OCI-LY7 (cell line): ENCODE measurements at places on chromosomes 4 and X.

DNA sequence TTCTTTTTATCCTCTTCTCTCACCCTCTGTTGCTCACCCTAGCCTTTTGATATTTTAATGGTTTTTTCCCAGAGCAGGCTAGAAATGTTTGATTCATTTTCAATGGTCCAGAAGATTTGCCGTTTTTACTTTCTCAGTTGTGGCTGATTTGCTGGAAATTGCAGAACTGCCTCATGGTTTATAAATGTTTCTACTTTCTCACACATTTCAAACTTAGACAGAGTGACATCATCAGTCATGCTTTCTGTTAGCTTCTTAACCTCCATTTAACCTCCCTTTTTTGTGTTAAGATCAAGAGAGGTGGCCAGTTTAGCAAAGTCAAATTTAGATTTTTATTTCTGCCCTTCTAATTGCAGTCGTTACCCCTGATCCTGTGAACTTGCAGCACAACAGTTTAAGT is 8.7 kb downstream of the RXFP1 start:
- DNase-seq = no peak

DNA sequence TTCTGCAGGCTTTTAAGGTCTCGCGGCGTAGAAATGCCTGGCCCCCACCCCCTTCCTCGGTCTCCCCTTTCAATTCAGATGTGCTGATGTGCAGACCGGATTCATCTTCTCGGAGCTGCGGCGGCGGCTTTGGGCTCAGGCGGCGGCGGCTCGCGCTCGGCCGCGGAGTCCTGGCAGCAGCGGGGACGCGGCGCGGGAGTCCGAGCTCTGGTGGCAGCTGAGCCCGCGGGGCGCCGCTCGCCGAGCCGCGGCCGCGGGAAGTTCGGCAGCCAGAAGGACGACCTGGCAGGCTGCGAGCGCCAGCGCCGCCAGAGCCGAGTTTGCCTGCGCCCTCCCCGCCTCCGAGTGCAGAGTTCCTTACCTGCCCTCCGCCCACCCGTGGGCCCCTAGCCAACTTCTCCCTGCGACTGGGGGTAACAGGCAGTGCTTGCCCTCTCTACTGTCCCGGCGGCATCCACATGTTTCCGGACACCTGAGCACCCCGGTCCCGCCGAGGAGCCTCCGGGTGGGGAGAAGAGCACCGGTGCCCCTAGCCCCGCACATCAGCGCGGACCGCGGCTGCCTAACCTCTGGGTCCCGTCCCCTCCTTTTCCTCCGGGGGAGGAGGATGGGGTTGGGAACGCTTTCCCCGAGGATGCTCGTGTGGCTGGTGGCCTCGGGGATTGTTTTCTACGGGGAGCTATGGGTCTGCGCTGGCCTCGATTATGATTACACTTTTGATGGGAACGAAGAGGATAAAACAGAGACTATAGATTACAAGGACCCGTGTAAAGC is 448 bp downstream of the TLL1 start:
- DNase-seq = no peak

- no peak for DNase-seq
Observed at GRCh38 chr4:118833192-118833820, 2.6 kb downstream of the SEC24D start.

- DNase-seq = peak; percentile 43
Observed at GRCh38 chrX:74382613-74383012, 38.7 kb upstream of the SLC16A2 start.

GRCh38 chr4:181083757-181084361 is 1159.3 kb upstream of the TENM3 start:
- DNase-seq = no peak

DNA sequence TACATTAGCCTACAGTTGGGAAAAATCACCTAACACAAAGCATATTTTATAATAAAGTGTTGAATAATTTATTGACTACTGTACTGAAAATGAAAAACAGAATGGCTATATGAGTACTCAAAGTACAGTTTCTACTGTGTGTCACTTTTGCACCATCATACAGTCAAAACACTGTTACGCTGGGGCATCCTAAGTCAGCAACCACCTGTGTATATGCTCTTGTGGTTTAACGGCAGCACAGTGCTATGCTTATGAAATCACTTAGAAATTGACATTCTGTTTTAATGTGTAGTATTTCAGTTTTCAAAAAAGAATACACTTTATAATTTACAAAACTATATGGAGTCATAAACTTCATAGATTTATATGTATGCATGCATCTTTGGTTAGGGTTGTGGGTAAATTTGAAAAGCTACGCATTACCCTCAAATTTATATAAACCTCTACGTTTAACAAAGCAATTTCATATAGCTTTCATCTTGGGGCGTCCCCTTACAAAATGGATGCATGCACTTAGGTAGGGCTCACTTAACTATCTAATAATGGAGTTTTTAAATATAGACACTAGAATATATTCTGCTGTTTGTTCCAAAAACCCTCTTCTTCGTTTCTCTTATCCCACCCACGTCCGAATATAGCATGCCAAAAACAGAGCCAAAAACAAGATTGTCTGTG is 690 bp upstream of the NEIL3 start:
- peak; percentile 8 for DNase-seq

DNA sequence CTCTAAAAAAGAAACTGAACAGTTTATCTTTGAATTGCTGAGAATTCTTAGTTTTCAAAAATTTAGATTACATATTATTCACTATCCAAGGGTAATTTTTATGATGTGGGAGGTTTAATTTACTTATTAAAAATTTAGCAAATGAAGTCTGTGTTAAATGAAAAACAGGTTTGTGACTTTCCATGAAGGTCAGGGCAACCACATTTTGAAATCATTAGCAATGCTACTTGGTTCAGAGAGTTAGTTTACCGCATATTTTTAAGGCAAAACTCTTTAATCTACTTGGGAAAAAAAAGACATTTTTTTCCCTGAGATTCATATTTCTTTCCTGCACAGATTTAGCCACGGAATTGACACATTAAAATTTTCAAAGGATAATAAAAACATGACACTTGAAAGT is 37.3 kb upstream of the PRSS12 start:
- no peak for DNase-seq

- DNase-seq = no peak
Observed at GRCh38 chr4:118099106-118099505, 64.8 kb downstream of the NDST3 start.

GRCh38 chrX:1323315-1323714 is 13.3 kb upstream of the IL3RA start:
- peak; percentile 79 for DNase-seq

GRCh38 chr4:18571301-18571761 is 549.8 kb upstream of the LCORL start:
- no peak for DNase-seq

GRCh38 chr4:119209077-119209476 is 3.4 kb upstream of the USP53 start:
- no peak for DNase-seq

DNA sequence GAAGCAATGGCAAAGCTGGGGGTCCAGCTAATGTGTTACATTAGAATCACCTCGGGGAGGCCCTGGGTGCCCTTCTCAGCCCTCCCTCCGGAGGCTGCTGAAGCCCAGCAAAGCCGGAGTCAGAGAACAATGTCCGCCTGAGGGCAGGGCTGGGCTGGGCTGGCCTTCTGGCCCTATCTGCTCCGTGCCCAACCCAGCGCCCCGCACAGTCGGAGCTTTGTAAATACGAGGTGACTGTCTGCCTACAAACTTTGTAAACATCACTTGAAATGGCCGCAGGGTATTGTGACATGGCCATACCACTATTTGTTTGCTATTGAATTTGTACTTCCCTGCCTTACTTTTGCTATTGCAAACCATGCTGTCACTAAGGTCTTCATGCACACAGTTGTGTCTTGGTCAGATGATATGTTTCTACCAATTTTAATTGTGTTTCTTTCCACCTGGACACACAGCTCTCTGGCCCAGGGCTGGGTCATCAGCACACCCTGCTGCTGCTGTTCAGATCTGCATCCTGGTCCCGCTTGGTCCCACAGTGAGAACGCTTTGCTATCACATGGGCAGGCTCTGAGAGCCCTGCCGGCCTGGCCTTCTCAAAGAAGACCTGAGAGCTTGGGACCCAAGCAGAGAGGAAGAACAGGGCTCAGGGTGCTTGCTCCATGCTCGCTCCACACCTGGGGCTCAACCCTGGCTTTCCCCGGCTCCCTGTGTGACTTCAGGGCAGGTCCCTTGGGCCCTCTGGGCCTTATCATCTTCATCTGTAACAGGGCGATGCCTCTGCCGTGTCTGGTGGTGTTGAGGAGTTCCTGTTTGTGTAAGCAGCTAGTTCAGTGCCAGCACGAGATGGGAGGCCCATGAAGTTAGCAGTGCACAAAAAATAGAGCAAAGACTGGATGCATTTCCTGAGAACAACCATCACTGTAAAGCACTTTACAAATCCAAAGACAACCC is 2.3 kb downstream of the S100P start:
- no peak for DNase-seq

GRCh38 chr4:153553155-153553818 is 87.1 kb downstream of the TMEM131L start:
- no peak for DNase-seq

DNA sequence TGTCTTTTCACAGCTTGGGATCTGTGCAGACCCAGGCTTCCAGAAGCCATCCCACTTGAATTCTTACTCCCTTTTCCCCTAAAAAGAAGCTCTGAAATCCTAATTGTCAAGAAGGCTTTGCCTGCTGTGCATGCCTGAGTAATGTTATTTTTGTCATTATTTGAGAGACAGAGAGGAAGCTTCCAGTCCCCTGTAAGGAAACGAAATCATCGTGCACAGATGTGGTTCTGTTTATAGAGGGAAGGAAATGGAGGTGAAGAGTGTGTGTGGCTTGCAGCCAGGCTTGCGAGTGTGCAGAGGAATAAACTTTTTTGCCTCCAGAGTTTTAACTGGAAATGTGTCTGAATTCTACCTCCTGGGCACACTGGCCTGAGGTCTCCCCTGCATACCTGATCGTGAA is 70.2 kb downstream of the TBL1X start:
- peak; percentile 13 for DNase-seq

DNA sequence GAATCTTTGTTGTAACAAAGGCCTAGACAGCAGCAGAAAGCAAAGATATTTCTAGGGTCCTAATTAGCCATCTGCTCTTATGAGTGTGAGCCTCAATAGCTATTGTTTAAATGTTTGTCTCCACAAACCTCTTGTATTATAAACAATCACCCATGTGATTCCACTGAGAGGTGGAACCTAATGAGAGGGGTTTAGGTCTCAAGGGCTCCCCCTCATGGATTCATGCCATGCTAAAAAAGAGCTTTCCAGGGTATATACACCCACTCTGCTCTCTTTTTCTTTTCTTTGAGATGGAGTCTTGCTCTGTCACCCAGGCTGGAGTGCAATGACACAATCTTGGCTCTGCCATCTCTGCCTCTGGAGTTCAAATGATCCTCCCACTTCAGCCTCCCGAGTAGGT is 42.1 kb downstream of the TRIM61 start:
- peak; percentile 36 for DNase-seq

GRCh38 chrX:3455796-3456195 is 109.3 kb upstream of the MXRA5 start:
- DNase-seq = no peak

- no peak for DNase-seq
Observed at GRCh38 chr4:102569200-102569599, 68.0 kb downstream of the NFKB1 start.

- no peak for DNase-seq
Observed at GRCh38 chrX:110741213-110741796, 54.3 kb downstream of the CHRDL1 start.

DNA sequence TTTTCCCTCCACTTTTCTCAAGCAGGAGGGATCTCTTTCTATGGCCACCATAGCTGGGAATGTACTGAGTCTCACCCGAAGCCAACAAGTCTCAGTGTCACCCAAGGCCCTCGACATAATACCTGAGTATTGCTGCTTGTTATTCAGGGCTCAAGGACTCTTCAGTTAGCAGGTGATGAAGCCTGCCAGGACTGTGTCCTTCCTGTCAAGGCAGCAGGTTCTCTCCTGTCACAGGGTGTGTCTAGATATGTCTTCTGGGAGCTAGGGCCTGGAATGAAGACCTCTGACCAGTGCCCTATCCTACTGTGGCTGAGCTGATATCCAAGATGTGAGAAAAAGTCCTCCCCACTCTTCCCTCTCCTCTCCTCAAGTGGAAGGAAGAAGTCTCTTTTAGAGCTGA is 391.0 kb upstream of the DIPK2B start:
- DNase-seq = no peak

- DNase-seq = no peak
Observed at GRCh38 chr4:22090661-22091351, 142.2 kb upstream of the KCNIP4 start.

DNA sequence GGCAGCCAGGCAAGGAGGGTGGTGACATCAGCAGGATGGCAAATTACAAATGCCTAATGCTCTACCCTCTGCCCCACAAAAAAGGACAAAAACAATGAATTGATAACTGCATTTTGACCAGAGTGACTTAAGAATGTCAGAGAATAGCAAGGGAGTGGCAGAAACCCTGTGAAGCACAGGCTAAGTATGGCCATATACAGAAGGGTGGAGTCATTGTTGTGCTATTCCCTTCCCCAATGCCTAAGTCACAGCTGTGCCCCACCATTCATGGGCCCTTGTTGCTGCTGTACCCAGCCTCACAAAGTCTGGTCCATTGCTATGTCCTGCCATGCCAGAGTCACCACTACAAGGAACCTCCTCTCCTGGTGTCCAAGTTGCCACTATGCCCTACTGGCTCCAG is 123.1 kb downstream of the NEK1 start:
- DNase-seq = no peak

DNA sequence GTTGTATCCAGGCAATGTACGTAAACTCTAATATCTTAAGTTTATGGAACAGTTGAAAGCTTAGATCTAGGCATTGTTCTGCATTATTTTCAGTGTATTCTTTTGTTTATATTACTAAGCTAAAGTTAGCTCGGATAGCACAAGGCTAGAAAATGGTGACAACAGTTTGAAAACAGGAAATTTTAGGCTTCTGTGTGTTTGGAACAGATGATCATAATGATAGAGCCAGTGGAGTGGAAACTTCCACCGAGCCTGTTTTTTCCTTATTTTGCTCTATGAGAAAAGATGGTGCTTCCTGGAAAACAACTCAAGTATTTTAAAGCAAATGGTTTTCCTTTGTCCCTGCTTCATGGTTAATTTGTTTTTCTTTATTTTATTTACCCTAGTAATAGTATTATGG is 70.8 kb downstream of the GAB1 start:
- peak; percentile 41 for DNase-seq

GRCh38 chr4:117773064-117773936 is 261.0 kb upstream of the NDST3 start:
- no peak for DNase-seq

DNA sequence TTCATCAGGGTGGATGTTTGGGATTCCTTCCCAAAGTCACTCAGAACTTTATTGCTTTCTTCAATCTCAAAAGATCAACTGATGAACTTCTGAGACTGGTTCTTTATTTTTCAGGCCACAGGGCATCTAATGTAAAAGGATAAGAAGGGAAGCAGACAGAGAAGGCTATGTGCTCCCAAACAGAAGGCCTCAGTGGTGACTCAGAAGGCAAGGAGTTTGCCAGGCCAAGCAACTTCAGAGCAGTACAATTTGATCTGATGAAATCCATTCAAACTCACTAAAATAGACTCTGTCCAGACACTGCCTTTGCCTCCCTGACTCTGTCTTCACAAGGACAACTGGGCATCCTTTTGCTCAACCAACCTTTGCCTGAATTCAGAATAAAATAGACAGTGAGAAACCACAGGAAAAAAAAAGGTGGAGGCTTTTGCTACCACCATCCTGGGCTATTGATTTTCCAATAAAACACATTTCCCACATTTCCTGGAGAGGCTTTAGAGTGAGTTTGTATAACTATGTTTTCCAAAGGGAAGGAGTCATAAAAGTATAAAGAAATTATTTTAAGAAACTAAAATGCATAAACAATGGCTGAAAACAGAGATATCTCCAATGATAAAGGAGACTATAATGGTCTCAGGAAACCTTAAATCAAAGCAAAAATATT is 55.2 kb downstream of the ARHGEF6 start:
- no peak for DNase-seq

GRCh38 chrX:11381464-11381863 is 88.3 kb downstream of the AMELX start:
- DNase-seq = peak; percentile 54
